ENCODE measurements at places on chromosomes 1 and 21.

GRCh38 chr1:186958520-186958919 lies 129.8 kb downstream of the PLA2G4A start:
- no peak for DNase-seq

GRCh38 chr1:116720364-116721038 lies 33.7 kb upstream of the CD2 start:
- no peak for DNase-seq

GRCh38 chr1:223224465-223224864 lies 81.4 kb upstream of the TLR5 start:
- no peak for DNase-seq

- DNase-seq: peak; percentile 90
These were observed 4.2 kb upstream of the DYRK3 start for GRCh38 chr1:206631085-206631509.

DNA sequence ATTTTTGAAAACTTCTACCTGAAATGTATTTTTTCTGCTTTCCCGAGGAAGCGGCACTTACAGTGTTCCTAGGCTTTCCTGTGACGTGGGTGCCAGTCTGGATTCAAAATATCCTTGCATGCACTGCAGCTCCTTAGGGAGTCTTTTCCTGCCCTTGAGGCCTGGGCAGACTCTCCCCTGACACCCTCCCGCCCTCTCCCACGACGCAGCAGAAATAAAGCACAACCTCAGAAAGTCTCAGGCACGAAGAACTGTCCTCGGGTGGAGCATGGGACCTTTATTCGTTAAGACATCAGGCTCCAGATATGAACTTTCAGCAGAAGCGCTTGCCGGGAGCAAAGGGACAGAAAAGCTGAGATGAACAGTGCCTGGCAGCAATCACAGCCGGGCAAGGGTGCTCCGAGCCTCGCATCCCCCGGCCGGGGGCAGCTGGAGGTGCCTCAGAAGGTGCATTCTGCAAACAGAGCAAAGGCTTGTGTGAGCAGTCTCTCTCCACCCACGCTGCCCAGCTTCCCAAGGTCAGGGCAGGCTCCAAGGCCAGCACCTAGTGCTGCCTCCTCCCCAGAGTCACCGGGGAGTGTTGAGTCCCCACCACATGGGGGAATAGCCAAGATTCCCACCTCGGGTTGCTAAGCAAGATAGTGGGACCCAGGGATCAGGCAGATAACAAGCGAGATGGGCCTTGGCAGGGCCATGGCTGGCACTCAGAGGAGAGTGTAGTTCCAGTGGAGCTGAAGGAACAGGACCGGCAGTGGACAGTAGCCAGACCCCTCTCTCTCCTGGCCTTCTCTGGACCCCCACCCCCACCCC lies 3.2 kb downstream of the TFF3 start:
- peak; percentile 34 for DNase-seq

DNA sequence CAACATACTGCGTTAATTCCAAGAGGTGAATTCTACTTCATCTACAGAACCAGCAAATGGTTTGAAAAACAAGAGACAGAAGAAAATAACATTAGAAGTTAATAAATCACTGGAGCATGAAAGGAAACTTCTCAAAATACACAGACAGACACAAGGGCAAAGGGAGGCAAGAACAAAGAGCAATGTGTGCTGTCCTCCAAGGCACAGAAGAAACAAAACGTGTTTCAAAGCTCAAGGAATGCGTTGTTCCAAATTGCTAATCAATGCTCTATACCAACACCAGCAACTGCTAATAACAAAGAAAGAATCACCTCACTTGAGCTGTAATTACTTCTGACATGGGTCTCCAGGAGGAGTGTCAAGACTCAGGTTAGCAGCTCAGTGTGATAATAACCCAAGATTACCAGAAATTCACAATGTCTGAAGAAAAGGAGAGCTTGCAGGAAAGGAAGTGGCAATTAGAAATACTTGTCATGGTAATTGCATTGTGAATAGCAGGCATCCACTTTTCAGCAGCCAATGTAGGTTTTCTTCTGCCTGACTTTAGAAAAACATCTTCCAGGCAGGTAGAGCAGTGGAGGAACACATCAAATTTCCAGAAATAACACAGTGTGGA lies 175.4 kb downstream of the SEC16B start:
- no peak for DNase-seq

DNA sequence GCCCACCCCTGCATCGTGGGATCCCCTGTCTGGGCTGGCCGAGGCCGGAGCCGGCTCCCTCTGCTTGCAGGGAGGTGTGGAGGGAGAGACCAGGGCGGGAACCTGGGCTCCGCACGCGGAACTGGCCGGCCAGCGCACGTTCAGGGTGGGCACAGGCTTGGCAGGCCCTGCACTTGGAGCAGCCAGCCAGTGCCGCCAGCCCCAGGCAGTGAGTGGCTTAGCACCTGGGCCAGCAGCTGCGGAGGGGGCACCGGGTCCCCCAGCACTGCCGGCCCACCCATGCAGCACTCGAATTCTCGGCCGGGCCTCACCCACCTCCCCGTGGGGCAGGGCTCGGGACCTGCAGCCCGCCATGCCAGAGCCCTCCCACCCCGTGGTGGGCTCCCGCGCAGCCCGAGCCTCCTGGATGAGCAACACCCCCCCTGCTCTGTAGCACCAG lies 422.6 kb downstream of the AMY1C start:
- no peak for DNase-seq

GRCh38 chr1:30383221-30383711 lies 340.1 kb downstream of the MATN1 start:
- no peak for DNase-seq

- DNase-seq: no peak
These were observed 39.8 kb downstream of the VPS26C start for GRCh38 chr21:37227071-37228002.

DNA sequence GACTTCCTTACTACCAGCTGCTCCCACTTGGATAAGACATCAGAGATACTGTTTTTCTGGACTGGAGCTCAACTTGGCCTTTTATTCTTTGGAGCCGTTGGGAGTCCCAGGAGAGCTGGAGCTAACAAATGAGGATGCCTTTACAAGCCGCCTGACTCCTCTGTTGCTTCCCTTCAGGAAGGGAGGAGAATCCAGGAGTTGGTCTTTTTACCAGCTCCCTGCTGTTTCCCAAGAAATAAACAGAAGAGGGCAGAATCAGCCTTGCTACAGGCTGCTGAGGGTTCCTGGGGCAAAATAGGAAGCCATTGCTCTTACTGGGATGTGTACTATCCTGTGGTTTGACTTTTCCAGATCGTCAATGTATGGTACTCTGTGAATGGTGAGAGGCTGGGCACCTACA lies 1.5 kb downstream of the EIF3I start:
- no peak for DNase-seq

GRCh38 chr1:55275151-55275748 lies 60.1 kb upstream of the USP24 start:
- DNase-seq: no peak

- DNase-seq: no peak
These were observed 94.3 kb upstream of the EDN2 start for GRCh38 chr1:41578712-41579335.

- DNase-seq: no peak
These were observed 66.6 kb downstream of the DIRAS3 start for GRCh38 chr1:67983867-67984266.

DNA sequence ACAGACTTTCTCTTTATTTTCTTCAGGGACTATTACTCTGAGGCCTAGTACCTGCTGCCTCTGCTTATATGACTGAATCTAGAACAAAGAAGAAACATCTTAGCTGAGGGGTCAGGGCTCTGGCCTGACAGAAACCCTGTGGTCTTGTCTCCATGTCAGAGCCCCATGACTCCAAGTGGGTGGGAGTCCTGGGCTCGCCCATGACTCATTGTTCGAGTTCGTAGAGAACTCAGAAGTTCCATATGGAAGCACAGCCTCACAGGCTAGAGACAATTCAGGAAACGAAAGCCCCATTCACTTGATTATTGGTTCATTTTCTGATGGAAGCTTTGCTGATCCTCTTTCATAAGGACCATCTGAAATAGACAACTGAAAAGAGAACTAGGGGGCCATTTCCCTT lies 73.2 kb downstream of the CD58 start:
- DNase-seq: no peak

DNA sequence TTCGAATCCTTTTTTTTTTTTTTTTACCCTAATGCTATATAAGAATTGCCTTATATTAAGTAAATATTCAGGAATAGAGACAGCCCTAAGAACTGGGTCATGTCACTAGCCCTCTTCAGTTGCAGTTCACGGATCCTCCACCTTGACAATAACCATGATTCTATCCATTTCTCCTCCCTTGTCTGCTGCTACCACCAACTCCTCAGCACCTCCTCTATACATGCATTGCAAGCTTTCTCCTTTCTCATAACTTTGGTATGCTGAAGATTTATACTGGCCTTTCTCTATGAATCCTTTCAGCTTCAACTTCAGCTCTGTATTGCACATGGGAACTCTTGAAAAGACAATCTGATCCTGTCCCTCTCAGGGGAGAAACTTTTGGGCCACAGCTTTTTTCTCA lies 14.3 kb upstream of the DR1 start:
- DNase-seq: no peak

DNA sequence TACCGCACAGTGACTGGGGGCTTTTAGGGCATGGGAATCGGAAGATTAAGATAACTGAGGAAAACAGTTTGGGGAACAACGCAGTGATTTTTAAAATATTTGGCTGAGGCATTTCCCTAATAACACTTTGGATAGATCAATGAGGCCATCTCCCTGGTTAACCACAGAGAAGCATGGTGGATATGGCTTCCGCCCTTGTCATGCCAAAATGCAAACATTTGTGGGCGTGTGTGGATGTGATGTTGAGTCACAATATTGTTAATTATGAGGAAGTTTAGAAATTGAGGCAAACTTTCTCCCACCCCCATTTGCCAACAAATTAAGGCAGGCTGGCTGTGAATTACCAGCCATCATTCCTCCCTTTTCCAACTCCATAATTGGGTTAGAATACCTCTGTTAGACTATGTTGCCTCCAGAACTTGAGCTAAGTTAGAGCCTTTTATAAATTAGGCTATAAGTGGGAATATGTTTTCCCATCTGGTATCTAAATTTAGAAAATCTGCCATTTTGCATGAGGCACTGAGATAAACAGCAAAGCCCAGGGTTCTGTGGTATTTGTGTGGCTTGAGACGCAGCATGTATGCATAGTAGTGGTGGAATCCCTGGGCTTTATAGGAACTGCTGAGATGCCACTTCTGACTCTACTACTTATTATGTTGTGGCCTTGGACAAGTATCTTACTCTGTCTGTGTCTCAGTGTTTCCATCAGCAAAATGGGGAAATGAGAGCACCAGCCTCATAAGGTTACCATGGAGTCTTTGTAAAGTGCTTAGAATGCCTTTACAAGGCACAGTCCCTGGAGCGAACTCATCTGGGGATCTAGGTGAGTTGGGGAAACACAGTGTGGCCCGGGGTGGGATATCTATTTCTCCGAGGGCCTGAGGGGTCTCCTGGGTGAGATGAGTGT lies 154.6 kb downstream of the C1orf94 start:
- no peak for DNase-seq

DNA sequence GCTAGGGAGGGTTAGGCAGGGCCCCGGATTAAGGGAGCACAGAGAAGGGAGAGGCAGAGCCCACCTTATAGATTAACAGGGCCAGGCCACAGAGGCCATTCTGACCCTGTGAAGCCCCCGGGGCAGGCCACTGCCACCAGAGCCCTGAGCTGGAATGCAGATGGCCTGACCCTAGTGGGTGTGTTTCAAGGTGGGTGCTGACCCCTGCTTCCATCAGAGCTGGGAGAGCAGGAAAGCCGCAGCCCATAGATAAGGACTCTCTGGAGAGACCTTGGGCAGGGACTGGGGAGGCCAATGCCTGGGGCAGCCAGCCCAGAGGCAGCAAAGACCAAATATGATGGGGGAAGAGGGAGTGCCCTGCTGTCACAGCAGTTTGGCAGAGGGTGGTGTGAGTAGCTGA lies 35.9 kb downstream of the NCMAP start:
- no peak for DNase-seq

DNA sequence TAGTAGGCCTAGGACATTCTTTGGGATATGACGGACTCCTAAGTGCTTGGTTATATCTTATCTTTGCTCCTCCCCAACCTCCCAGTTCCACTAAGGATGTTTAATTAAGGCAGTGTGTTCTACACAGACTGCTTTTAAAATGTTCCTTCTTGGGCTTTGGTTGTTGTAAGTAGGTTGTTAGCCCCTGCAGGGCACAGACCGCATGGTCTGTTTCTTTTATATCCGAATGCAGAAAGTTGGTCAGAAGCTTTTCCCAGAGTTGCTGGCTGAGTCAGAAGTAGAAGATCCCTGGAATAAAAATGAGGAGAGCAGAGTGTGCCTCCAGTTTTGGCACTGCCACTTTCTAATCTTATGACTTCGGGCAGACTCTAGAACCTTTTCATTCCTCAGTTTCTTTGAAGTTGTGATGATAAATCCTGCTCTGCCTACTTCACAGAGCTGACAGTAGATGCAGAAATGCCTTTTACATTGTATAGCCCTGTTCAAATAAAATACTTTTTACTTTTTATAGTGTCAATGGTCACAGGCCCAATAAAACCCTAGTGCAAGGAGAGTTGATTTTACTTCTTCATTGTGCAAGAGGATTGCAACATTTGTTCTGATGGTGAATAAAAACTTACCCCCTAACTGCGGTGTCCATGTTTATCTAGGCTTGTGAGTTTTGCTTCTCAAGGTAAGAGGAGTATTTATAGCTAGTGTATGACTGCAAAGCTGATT lies 18.4 kb downstream of the FMN2 start:
- DNase-seq: no peak

DNA sequence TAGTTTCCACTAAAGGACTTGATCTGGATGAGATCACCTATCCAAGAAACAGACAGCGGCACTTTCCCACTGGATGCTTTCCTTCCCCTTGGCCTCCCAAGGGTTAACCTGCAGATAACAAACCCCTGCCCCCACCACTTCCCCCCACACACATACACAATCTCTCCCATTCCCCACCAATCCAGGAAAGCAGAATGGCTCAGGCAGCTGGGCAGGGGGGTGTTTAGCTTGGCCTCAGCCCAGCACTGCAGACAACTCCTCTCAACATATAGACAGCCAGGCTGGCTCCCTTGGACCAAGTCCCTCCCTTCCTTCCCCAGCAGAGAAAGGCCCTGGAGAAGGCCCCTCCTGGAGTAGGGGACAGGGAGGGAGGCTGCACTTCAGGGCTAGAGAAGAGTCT lies 24.6 kb downstream of the PLEKHA6 start:
- peak; percentile 19 for DNase-seq

- DNase-seq: peak; percentile 79
These were observed 12.8 kb downstream of the PPFIA4 start for GRCh38 chr1:203038891-203039608.

DNA sequence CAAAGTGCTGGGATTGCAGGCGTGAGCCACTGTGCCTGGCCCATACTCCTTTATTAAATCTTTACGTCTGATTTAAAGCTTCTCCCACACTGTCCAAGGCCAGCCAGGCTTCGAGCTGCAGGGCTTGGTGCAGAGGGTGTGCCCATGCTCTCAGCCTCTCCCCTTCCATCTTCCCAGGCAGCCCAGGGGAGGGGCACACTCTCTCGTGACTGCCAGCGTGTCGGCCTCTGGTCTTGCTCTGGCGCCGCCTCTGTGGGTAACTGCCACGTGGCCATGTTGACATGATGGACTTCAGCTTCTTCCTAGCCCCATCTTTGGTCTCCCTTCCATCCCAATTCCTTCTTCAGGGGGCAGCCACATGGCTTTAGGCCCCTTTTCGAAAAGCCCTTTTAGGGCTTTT lies 4.7 kb downstream of the GPR137B start:
- DNase-seq: no peak
